Astrocyte of the hippocampus (primary cell): ENCODE measurements at places on chromosomes 3 and 15.

GRCh38 chr3:169780742-169781141 lies 7.5 kb downstream of the MYNN start:
- DNase-seq = no peak

GRCh38 chr3:14143271-14144225 lies 18.7 kb downstream of the TMEM43 start:
- DNase-seq = peak; percentile 95

DNA sequence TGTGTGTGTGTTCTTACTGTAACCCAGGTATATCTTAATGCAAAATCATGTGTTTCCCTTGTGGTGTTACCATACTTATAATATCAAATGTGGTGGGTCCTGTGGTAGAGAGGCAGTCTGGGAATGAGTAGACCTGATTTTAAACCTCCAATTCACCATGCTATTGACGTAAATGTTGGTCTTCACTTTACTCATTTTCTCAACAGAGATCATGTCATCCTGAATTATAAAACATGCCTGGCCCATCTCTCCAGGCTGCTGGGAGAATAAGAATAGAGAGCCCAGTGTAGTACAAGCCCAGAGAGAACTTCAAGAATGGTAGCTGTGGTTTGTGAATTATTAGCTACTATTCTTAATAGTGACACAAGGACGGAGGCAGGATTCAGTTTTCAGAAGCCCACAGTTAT lies 88.1 kb downstream of the MBNL1 start:
- DNase-seq = no peak

DNA sequence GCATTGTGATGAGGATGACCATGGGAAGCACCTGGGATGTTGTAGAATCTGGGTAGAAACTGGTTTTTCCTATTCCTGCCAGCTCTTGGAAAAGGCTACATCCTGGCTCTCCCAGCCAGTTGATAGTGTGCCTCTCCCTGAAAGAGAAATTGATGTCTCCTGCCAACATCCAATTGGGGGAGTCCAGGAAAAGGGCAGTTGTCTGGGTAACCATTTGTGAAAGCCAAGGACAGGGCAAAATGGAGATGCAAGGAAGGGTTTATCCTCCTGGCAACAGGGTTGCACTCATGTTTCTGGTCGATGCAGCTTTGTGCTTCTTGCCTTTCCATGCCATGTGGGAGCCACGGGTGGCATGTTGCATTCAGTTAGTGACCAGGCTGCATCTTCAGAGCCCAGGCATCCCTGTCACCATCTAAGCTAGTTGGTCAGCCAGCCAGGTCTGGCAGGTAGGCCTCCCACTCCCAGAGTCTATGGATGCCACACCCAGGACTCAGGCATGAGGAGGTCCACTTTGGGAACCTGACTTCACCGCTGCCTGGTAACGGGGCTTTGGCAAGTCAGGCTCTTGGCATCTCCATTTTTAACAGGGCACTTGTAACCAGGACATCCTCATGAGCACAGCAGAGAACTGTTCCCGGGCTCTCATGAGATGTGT lies 153.5 kb downstream of the DNAJB8 start:
- no peak for DNase-seq

- peak; percentile 90 for DNase-seq
Measured at GRCh38 chr15:40793216-40793989, 13.5 kb upstream of the ZFYVE19 start.
